ENCODE measurements at places on chromosomes 11 and 22.

DNA sequence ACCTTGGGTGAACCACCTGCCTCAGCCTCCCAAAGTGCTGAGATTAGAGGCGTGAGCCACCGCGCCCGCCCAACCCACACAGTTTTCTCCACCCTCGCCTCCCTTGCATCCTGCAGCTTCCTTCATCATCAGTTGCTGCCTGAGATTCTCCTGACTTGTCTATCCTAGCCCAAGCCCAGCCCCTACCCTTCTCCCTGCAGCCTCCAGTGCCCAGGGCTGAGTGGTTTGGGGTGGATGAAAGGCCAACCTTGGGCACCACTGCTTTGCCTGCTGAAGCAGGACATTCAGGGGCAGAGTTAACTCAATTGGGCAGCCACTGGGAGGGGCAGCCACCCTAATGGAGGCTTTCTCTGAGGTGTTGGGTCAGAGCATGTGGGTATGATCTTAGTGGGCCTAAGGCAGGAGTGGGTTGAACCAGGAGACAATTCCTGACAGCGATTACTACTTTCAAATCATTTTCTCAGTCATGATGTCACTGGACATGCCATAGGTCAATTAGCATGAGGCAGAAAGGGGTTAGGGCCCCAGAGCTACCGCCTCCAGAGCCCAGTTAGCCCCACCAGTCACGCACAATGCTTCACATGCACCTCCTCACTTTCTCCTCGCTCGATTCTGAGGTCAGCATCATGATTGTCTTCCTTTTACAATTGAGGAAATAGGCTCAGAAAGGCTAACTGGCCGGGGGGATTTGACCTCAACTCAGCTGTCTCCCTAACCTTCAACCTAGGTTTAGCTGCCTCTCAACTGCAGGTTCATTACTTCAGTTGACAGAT is 1.0 kb upstream of the FKBP2 start:
- no peak for DNase-seq

- DNase-seq: no peak
Measured at GRCh38 chr22:23175817-23176644, 4.3 kb upstream of the BCR start.

- no peak for DNase-seq
Measured at GRCh38 chr22:36951746-36952145, 38.3 kb downstream of the CSF2RB start.

DNA sequence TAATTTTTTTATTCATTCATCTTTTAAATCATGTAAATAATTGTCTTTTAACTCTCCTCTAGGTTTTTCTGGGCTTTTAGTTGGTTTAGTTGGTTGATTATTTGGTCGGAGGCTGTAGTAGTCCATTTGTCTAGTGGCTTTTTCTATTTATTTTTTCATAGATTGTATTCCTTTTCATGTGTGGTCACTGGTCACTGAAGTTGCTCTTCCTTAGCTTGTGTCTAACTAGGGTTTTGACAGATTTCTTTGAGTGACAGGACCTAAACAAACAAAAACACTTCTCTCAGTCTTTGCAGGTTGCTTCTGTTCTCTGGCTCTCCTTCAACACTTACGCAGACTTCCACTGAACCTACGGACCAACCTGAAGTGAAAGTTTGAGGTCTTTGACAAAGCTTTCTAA is 112.6 kb downstream of the EMSY start:
- DNase-seq: no peak

DNA sequence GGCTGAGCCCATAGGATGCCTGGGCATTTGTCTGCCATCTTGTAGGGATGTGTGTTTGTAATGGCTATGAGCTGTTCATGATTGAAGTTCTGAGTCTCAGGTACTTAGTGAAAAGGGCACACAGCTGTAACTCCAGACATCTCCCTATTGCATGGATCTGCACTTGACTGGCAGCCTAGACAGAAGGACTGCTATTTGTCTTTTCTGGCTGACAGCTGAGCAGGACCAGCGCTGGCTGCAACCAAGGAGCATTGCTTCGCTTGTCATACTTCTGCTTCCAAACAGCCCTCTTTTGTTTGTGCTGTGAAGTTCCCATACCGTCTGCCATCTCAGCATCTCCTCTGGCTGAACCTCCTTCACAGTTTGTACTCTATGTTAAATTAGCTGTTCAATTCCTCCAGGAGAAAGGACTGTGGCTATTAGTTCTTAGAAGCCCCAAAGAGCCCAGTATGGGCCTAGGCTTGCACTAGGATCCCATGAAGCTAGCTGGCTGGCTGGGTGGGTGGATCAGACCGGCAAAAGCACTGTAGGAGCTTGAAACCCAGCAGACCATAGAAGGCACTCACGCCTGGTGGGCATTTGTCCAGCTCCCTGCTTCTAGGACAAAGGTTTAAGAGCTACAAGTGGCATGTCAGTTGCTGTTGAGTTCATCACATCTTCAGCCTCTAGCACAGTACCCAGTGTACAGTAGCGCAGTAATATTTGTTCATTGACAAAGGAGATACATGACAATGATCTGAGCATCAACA is 20.4 kb downstream of the HIRA start:
- no peak for DNase-seq

DNA sequence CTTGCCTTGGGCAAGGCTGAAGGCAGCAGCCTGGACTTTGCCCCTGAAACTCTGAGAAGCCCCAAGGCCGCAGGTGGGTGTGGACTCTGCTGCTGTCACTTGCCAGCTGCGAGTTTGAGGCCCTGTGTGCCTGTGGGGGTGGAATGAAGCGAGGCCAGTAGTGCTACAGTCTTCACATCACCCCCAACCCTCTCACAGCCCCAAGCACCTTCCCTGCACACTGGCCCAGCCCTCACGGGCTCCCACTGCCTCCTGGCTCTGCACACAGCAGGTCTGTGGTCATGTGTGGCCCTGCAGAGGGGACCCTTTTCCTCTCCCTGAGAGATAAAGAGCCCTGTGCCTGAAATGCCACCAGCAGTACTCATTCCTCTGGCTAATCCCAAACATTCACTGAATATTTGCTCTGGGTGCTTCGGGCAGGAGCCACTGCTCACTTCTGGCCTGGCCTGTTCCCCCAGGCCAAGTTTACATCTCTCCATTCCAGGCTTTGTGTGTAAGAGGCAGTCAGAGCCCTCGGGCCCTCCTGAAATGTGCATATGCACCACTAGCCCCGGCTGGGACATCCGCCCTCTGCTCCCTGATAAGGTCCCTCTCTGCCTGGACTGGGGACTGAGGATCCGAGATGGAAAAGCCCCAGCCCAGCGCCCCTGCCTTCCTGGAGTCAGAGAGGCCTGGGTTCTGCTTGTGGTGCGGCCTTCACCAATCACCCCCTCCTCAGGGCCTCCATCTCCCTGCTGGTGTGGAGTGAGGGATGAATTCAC is 17.7 kb downstream of the MGAT3 start:
- no peak for DNase-seq

GRCh38 chr11:69874178-69874983 is 55.2 kb upstream of the FGF3 start:
- DNase-seq: no peak

DNA sequence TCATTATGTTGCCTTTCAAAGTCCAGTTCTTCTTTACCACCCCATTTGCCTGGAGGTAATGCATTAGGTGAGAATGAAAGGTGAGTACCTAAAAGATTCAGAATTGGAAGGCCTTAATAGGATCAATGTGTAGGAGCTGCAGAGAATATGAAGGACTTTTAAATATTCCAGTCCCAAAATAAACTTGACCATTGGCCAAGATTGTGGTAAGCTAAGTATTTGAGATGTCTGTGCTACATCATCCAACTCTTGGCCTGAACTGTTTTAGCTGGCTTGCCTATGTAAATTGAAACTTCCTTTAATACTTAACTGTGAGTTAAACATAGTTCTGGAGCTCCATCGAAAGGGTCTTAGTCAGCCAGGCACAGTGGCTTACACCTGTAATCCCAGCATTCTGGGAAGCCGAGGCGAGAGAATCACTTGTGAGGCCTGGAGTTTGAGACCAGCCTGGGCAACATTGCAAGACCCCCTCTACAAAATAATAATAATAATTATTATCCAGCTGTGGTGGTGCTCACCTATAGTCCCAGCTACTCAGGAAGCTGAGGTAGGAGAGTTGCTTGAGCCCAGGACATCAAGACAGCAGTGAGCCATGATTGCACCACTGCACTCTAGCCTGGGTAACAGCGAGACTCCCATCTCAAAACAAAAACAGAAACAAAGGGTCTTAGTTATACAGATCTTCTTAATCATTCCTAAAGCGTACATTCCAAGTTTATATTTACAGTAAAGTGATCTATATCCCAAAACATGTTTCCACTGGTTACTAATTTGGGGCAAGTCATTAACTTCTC is 29.8 kb downstream of the MTMR3 start:
- DNase-seq: no peak

- DNase-seq: no peak
Measured at GRCh38 chr22:30204742-30205111, 41.8 kb downstream of the LIF start.

GRCh38 chr11:705646-706438 is at the start of gene EPS8L2:
TSS of gene EPS8L2 (plus strand) at chr11:706231. CDS start at chr11:709408, 3,177 bp downstream.
- DNase-seq: no peak

DNA sequence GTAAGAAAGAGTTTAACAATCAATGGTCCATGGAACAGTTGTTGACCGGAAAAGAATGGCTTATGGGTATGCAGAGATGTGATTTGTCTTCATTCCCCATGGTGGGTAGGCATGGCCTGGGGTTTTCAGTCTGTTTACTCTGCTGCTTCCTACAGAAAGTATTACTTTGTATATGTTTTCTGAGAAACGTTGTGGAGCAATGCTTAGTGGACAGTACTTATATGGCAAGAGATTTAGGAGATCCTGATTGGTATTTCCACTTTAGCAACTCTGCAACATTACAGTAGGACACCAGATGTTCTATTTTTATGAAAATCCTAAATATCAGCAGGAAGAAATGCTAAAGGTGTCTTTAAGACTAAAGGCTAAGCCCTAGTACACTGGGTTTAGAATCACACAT is 309.1 kb downstream of the AASDHPPT start:
- no peak for DNase-seq
